Activated T-cell treated with anti-CD3 and anti-CD28 coated beads, Interleukin-2, amount 50 U/mL, for 1 hour (primary cell): ENCODE measurements at places on chromosomes 11 and 22.

DNA sequence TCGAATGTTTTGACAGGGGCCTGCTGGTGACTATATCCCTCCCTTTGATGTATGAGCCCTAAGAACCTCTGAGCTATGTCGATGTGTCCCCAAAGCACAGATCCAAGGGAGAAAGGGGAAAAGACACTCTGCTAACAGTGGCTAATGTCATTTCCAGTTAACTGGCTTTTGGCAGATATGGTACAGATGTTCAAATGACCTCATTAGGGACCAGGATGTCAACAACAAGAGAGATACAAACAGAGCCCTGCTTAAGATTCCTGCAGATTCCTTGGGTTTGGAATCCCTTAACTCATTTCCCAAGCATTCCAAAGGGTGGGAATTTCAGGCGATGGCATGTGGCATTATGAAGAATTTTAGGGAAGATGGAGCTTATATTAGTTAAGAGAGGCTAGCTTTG, 517.3 kb downstream of the SOX6 start:
- DNase-seq, result no peak

DNA sequence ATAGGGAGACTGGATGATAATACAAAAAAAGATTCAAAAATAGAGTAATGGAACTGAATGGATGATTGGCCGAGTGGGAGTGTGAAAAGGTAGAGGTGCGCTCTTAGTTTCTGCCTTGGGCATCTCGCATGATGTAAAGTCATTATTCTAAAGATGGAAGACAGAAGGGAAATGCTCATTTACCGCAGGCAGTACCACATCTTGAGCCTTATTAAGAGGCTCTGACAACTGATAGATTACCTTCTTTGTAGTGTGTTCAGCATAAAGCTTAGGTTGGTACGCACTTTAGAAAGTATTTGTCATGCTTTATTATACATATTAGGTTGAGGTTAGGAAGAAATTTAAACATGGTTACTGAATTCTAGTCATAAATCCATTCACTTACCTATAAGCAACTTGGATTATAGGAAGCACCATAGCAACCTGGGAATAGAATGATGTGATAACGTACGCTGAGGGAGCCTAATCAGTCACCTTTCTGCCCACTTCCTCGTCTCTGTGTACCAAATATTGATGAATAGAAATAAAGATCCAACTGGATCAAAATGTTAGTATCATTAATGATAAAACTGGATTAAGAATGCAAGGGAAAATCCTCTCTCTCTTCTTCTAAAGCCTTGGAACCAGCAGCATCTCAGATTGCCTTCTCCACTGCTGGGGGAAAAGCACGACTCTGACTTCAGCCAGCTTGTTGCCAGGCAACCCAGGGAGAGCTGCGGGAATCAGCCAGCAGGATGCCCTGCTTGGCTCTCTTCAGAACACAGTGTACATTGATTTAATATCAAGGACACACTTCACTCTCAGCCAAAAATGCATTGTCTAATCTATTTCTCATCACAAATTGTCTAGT, 29.0 kb upstream of the VWA5A start:
- no peak for DNase-seq

- no peak for DNase-seq
Observed at GRCh38 chr11:109132539-109132938, 289.5 kb upstream of the C11orf87 start.

GRCh38 chr11:74284466-74284865, 27.0 kb downstream of the P4HA3 start:
- no peak for DNase-seq
